Activated CD8-positive, alpha-beta memory T cell treated with anti-CD3 and anti-CD28 coated beads for 1 hour (primary cell): ENCODE measurements at places on chromosomes 12 and 14.
A peak's percentile ranks its signal among the peaks of the same experiment; 100 is the strongest.

- DNase-seq, result no peak
Observed at GRCh38 chr14:78448164-78449094, 278.3 kb downstream of the NRXN3 start.

DNA sequence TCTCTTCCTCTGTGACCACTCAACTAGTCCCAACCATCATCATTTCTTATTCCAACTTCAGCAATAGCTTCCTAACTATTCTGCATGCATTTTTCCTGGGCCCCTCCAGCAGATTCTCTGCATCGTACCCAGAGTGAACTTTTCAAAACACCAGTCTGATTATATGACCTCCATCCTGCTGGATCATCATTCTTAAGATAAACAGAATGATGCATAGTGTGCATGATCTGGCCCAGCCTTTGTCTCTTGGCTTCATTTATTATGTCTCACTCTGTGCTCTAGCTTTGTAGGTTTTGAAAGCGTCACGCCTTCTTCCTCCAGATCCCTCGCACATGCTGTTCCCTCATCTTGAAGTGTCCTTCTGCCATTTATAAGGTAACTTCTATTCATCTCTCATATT, 46.3 kb upstream of the SLC38A4 start:
- DNase-seq, result no peak

- DNase-seq, result no peak
Observed at GRCh38 chr14:42335918-42336317, 729.2 kb downstream of the LRFN5 start.

DNA sequence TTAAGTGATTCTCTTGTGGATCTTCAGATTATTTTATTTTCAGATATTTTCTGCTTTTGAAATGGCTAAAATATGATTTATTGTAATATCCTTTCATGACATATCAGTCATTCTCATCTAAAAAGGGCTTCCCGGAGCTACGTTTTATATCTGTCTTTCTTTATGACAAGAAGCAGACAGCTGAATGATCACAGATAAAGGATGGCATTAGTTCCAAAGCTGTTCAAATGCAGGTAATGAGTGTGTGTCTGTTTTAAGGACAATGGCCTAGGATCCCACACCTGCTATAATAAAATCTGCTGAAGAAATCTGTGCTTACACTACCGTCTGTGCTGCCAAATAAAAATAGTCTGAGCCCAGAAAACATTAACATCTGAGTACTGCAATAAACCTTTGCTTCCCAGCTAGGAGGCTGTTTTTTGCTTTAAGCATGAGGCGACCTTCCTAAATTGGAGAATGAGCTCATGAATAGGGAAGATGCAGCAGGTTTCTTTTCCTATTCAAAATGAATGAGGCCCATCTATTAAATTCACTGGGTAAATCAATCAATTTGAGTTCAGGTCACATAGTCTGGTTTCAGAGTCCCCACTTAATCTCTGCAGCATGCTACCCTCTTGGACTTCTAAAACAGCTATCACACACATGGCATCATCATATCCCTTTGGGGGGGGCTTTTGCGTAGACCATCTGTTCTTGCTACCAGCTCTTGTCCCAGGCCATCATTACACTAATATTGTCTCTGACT, 498.5 kb downstream of the NELL2 start:
- no peak for DNase-seq

GRCh38 chr14:67501670-67502069, 13.1 kb upstream of the TMEM229B start:
- DNase-seq, result no peak

- no peak for DNase-seq
Observed at GRCh38 chr12:126644236-126645020, 1579.2 kb downstream of the AACS start.

DNA sequence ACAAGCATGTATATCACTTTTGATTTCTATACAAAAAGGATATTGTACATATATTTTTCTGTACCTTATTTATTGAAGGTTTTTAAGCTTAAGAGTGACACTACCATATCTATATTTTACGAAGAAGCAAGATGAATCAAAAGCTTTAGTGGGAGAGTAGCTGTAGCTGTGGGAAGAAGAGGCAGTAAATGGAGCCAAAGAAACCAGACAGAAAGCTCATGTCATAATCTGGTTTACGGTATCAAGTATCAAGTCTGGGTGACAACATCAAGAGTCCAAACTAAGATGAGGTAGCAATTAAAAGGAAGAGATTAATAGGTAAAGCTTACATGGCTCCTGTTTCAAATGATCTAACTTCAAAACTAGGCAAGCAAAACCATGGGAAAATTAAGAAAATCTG, 54.8 kb downstream of the CEP83 start:
- no peak for DNase-seq

DNA sequence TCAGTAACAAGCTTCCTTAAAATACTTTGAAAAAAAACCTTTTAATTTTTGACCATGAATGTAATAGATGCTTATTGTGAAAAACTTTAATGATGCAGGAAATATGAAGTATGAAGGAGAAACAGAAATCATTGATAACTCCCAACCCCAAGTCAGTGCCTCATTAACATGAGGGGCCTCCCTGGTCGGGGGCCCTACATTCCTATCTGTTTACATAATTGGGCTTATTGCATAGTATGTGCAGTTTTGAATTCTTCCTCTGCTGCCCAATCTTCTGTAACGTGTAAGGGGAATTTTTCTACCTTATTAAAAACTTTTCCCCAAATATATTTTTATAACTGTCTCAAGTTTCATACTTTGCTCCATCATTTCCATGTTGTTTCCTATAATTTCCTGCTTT, 63.0 kb downstream of the SLC25A47 start:
- DNase-seq, result no peak

DNA sequence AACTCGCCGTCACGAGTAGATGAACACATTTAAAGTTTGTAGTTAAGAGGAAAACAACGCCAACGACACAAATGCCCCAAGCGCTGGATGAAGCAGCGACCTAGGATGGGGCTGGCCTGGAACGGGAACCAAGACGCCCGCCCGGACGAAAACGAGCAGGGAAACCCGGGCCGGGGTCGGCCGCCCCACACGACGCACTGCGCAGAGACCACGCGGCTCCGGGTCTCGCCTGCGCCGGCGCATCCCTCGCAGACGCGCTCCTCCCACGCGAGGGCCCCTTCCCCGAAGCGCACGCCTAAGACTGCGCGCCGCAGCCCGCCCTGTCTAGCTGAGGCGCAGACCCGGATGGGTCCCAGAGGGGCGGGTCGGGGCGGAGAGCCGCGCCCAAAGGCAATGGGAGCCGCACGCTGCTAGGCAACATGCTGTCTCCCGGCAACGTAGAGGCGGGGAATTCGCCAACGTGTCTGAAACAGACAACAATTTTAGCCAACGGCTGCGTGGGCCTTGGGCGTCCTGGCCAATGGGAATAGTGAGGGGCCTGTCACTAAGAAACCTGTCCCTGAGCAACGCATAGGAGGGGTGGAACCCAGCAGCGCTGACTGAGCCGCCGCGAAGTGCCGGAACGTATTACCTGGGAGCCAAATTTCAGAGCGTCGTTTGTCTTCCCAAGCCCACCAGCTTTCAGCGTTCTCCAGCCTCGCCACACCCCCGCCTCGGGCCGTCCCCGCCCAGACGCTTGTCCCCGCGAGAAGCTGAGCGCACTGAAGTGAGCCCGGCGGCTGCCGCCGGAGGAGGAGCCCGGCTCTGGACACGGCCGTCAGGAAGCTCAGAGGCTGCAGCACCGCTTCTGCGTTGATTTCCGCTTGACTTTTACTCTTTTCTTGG, 21.0 kb upstream of the CHFR start:
- DNase-seq, result peak; percentile 92

- DNase-seq, result no peak
Observed at GRCh38 chr14:72961579-72962335, 35.5 kb downstream of the DCAF4 start.

DNA sequence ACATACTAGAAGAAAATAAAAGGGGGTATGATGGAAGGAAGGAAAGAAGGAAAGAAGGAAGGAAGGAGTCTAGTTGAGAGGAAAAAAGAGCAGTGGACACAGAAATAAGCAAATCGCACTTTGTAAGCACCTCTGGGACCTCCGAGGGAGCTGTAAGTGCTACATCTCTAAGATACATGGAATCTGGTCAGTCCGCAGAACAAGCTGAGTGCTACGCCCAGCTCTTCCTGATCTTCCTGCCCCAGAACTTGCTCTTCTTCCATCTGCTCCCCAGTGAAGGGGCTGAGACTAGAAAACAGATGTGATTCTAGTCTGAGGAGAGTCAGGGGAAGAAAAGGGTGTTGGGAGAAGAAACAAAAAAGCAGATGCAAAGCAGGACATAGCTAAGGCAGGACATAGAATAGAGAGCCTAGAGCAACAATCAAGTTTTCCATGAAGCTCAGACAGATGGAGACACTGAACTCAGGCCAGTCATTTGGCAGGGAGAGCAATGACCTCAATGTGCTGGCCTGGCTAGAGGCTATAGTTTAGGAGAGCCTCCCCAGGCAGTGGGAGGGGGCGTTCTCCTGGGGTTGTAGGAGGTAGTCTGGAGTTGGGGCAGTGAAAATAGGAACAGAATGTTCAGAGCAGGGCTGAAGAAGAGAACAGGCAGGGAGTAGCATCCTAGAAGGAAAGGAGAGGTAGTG, 1.7 kb upstream of the MFAP5 start:
- DNase-seq, result no peak

GRCh38 chr12:127909041-127909440, 357.9 kb upstream of the TMEM132C start:
- no peak for DNase-seq

- no peak for DNase-seq
Observed at GRCh38 chr14:31395572-31396205, 24.7 kb downstream of the HEATR5A start.

- no peak for DNase-seq
Observed at GRCh38 chr14:105901226-105901625, 374.8 kb downstream of the TMEM121 start.

DNA sequence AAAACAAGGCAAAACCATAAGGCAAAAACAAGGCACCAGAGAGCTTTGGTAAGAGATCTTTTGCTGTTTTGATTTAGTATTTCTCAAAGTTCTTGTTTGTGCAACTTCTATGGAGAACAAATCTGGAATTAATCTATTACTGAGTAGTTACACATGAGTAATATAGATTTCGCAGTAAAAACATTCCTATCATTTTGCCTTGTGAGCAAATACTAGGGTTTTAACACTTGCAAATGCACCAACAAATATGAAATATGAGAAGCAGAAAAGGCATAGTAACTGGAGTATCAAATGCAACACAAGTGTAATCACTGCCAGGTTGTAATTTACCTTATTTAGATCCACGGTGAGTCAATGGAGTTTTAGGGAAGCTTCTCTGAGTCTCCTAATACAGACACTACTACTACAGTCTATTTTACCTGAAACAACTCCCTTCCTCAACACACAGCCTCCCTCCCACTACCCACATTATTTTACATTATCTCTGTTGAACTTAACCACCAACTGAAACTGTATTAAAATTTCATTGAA, 324.1 kb downstream of the FLRT2 start:
- no peak for DNase-seq

DNA sequence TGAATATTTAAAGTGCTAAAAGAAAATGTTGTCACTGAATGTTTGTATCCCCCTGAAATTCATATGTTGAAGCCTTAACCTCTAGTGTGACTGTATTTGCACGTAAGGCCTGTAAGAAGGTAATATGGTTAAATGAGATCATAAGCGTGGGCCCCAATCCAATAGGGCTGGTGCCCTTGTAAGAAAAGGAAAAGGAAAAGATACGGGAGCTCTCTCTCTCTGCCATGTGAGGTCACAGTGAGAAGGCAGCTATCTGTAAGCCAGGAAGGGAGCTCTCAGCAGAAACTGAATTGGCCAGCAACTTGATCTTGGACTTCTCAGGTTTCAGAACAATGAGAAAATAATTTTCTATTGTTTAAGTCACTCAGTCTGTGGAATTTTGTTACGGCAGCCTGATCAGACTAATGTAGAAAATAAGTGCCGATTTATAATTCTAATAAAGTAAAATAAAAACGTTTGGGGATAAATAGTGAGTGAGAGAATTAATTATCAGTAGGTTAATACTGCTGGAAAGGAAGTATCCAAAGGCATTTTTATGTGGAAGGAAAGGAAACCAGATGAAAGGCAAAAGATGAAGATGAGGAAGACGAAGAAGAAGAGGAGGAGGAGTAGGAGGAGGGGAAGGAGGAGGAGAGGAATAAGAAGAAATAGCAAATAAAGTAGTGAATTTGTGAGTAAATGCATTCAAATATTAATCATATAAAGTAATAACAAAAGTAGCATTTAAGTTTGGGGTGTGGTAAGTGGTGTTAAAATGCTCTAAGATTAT, 188.5 kb upstream of the KRR1 start:
- no peak for DNase-seq

DNA sequence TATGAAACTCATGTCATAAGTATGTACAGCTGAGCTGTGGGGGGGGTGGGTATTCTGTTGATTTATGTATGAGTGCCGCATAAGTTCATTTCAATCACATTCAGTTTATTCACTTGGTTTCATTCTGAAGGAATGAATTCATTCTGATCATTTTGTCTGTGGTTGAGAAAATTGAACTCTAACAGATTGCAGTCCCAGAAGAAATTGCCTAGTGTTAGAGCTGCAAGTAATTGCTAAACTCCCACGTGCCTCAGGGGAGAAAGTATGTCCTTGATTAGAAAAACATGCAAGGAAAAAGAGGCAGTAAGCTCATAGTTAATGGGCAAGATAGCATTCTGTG, 442.4 kb upstream of the MGAT4C start:
- DNase-seq, result no peak

GRCh38 chr12:77938301-77938700, 107.6 kb downstream of the NAV3 start:
- DNase-seq, result no peak

GRCh38 chr14:90609376-90609775, 206.9 kb downstream of the TTC7B start:
- no peak for DNase-seq

DNA sequence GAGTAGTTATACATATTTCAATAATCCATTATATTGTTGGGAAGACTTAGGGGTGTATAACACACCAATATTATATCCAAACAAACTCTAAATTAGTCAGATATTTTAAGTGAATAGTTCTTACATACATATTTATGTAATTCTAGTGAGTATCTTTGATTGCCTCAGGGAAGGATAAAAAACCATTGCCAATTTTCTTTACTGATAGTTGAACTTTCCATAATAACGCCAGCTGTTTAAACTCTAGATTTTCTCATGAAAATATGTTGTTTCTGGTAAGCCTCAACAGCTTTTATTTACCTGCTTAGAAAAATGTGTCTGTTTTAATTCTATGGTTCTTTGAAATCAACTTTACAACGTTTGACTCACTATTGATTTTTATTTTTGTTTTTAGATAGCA, 959.6 kb upstream of the NOVA1 start:
- DNase-seq, result no peak

- no peak for DNase-seq
Observed at GRCh38 chr12:26204612-26205289, 9.4 kb downstream of the SSPN start.

DNA sequence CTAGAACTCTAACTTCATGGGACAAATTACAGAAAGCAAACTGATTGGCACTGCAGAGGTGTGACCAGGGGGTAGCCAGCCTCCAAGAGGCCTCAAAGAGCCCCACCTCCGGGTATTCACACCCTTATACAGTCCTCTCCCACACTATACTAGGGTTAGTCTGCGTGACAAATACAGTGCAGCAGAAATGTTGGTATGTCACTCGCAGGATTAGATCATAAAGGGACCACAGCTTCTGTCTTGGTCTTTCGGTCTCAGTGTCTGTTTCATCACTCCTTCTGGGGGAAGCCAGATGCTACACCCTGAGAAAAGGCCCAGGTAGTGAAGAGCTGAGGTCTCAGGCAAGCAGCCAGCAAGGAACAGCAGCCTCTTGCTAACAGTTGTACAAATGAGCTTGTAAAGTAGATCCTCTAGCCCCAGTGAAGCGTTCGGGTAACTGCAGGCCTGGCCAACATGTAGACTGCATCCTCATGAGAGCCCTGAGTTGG, 68.9 kb upstream of the SAV1 start:
- no peak for DNase-seq
